A549 treated with ZK216348 at 1 μM for 4 hours (cell line): ENCODE measurements at places on chromosomes 13 and 19. TPM values are rescaled to one million over a fixed set of nuclear protein-coding genes. Genes with fewer than 3 reads are reported as not detected.

Gene ZNF543
- total RNA-seq: 1.3 to 2.1 TPM (median 1.8 TPM) in 5 replicates

Gene ZNF66
- not detected in 5 replicates for total RNA-seq

Gene KLK4
- total RNA-seq: 0.41 TPM in 1 of 5 replicates, not detected in the others

Gene MYBPC2
- not detected in 5 replicates for total RNA-seq

Gene KCTD15
- 31.6 to 70.3 TPM (median 61.4 TPM) in 5 replicates for total RNA-seq

Gene CLASRP
- 53.3 to 78.2 TPM (median 70.7 TPM) in 5 replicates for total RNA-seq
